ENCODE measurements at places on chromosomes 5 and 9.

DNA sequence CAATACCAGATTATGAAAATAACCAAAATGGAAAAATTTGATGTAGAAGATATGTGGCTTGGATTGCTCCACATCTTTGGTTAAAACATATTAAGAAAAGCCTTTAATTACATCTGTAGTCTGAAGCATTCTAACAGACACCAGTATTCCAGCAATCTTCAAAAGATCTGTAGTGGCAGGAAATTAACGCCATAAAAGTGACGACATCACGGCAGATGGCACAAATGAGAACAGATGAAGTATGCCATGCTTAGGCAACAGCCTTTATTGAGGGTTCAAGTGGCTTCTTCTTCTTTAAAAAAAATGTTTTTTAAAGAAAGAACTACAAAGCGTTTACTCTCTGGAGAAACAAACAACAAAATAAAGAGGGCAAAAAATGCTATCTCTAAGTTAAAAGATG lies 164.2 kb downstream of the MEF2C start:
- no peak for ATAC-seq

DNA sequence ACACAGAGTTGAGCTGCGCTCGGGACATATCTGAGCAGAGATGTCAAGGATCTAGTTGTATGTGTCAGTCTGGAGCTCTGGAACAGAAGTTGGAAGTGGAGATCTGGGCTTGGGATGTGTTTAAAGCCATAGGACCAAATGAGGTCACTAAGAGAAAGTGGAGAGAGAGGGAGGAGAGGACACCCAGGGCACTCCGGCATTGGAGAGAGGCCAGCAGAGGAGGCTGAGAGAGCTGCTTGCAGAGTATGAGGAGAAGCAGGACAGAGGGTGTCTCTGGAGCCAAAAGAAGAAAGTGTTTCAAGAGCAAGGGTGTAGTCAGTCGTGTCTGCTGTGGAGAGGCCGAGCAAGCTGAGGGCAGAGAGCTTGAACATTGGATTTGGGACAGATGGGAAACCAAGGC lies 34.7 kb downstream of the ARHGEF37 start:
- no peak for ATAC-seq

GRCh38 chr9:112489876-112490666 lies 3.4 kb downstream of the KIAA1958 start:
- ATAC-seq, result no peak

GRCh38 chr5:167850911-167851310 lies 440.5 kb upstream of the WWC1 start:
- no peak for ATAC-seq

DNA sequence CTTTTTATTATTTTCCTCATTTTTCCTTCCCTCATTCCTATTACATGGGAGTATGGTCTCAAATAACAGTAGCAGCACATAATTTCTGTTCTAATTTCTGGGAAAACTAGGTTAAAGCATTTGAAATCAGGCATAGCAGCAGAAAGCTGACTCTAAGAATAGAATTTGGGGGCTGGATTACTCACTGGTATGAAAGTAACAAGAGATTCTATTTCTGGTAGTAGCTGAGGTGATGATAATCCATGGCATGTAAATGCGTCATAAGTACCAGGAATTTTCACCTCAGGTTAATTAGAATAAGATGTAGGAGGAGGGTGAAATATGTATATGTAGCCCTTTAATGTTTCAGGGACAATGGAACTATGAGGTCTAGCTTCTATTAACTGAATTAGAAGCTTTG lies 662.0 kb downstream of the PTPRD start:
- ATAC-seq, result peak; percentile 40

GRCh38 chr5:96288166-96288844 lies 144.7 kb downstream of the PCSK1 start:
- no peak for ATAC-seq

DNA sequence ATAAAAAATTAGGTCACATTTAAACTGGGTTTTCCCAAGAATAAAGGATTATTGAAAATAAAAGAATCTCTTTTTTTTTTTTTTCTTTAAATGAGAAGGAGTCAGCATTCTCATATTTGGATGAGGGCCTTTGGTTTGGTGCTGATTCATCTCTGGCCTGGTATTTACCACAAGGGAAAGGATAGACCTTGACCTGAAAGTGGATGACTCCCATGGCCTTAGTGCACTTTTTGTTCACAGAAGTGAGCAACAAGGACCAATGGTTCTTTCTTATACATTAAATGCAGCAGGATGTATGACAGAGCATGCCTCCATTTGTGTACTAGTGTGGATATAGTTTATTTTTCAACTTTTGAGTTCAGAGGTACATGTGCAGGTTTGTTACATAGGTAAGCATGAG lies 6.9 kb downstream of the YTHDC2 start:
- ATAC-seq, result peak; percentile 96

GRCh38 chr5:10632110-10632761 lies 68.4 kb downstream of the ANKRD33B start:
- peak; percentile 68 for ATAC-seq

- no peak for ATAC-seq
Observed at GRCh38 chr5:90446961-90447360, 27.6 kb downstream of the MBLAC2 start.

DNA sequence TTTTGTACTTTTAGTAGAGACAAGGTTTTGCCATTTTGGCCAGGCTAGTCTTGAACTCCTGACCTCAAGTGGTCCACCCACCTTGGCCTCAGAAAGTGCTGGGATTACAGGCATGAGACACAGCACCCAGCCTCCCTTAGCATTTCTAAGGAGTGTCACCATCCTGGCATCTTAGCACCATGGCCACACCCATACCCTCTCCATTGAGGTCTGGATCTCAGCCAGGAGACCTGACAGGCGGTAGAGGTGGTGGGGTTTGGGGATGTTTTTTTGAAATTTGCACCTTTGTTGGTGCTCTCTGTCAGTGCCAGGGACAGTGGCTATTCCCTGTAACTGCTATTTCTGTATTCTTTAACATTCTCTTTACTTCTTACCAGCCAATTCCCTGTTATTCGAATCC lies 72.5 kb downstream of the TRIM36 start:
- no peak for ATAC-seq

- no peak for ATAC-seq
Observed at GRCh38 chr5:81254886-81255559, 21.9 kb downstream of the CKMT2 start.

Data from activated T-helper 17 cell treated with anti-CD3 and anti-CD28 coated beads, Interleukin-2, amount 50 U/mL, for 72 hours (primary cell).